ENCODE measurements at places on chromosomes 4 and X. TPM values are rescaled to one million over a fixed set of nuclear protein-coding genes. Genes with fewer than 3 reads are reported as not detected.
A peak's percentile ranks its signal among the peaks of the same experiment; 100 is the strongest.

The F8A2 gene
- not detected for total RNA-seq

The LANCL3 gene
- total RNA-seq = 1.7 TPM

The POF1B gene
- 0.21 TPM for total RNA-seq

The ADRA2C gene
- 46.1 TPM for total RNA-seq

The SRPK3 gene
- total RNA-seq = 4.5 TPM

The CTAG1A gene
- not detected for total RNA-seq

The EFNB1 gene
- 53.4 TPM for total RNA-seq

The TAPT1 gene
- total RNA-seq = 10.7 TPM

The TCEANC gene
- 4.5 TPM for total RNA-seq

The SHROOM4 gene
- total RNA-seq = 25.3 TPM

The OTC gene
- total RNA-seq = 0.32 TPM

The CFAP47 gene
- total RNA-seq = not detected

The NKX3-2 gene
- total RNA-seq = not detected

GRCh38 chrX:99480728-99481127 is 929.3 kb downstream of the PCDH19 start:
- DNase-seq = no peak

GRCh38 chr4:16916031-16916430 is 17.6 kb upstream of the LDB2 start:
- no peak for DNase-seq

DNA sequence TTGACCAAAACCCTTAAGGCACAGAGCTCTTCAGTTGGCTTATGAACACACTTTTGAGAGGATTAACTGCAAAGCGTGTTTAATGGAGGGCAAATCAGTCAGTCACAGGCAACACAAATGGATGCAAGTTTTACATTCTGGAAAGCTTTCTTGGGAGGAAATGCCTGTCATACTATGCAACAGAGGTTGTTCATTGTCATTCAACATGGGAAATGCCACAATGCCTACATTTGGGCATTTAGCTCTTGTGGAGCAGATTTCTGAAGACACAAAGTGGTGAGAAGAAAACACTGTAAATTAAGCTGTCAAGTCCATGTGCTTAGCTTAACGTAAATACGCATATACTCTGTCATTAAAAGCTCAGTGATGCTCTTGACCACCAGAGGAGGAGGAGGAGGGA is 41.1 kb downstream of the CBLL2 start:
- no peak for DNase-seq

GRCh38 chr4:100479971-100480370 is 37.9 kb downstream of the EMCN start:
- DNase-seq = no peak

DNA sequence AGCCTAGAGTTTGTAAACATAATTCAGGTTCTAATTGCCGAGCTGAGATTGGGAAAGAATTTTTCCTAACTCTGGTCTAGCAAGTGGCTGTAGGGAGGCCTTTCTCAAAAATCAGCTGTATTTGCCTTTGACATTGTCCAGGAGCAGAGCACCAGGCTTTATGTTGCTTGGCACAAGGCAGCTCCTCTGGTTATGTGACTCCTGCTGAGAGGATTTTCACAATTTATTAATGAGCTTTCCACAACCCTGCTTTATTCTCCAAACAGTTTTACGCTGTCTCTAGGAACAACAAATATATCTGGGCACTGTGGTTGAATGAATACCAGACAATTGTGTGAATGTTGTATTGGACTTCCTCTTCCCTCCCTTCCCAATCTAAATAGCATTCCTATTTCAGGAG is 14.9 kb downstream of the LSM6 start:
- no peak for DNase-seq

GRCh38 chr4:17630228-17630627 is 15.8 kb downstream of the MED28 start:
- no peak for DNase-seq

GRCh38 chr4:57548856-57549255 is 438.7 kb upstream of the IGFBP7 start:
- no peak for DNase-seq

DNA sequence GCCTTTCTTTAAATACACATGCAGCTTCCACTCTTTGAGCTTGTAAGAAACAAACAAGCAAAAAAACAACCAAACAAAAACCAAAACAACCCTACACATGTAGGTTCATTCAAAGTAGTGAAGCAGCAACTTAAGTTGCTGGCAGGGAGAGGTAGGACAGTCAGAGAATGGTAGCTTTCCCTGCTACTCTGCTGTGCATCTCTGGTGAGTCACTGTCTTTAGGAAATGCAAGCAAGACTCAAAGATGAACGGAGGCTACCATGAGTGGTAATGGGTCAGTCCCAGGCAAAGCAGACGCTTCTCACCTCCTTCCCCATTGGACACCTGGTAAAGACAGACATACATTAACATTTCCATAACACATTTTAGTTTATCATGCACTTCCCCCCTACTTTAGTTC is 43.2 kb downstream of the PGRMC2 start:
- no peak for DNase-seq

- DNase-seq = no peak
These were observed 11.2 kb upstream of the ALB start for GRCh38 chr4:73392936-73393335.

GRCh38 chr4:41709844-41710481 is 38.6 kb downstream of the PHOX2B start:
- DNase-seq = no peak

DNA sequence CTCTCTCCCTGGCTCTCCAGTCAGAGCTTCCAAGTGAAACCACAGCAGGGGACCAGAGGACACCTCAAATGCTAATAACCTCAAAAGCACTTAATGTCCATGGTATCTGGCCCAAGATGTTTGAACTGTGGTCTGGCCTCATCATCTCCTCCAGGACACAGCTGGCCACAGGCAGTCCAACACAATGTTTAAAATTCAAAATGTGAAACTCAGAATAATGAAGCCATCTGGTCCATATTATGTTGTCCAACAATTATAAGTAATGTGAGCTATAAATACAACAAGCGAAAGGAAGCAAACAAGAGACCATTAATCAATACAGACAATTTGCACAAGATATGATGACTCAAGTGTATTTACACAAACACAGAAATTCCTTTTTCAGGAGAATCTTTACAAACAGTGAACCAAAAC is 90.7 kb upstream of the S100G start:
- DNase-seq = no peak

DNA sequence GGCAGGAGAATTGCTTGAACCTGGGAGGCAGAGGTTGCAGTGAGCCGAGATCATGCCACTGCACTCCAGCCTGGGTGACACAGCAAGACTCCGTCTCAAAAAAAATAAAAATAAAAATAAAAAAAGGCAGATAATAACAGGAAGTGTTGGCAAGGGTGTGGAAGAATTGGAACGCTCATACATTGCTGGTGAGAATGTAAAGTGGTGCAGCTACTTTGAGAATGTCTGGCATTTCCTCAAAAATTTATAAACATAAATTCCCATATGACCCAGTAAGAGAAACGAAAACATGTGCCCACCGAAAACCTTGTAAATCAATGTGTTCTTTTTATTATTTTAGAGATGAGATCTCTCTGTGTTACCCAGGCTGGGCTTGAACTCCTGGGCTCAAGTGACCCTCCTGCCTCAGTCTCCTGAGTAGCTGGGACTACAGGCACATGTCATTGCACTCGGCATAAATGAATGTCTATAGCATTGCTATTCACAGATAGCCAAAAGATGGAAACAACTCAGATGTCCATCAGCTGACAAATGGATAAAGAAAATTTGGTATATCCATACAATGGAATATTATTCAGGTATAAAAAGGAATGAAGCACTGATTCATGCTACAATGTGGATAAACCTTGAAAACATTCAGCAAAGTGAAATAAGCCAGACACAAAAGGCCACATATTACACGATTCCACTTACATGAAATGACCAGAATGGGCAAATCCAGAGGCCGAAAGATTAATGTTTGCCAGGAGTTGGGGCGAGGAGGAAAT is 63.7 kb upstream of the PLAC1 start:
- DNase-seq = no peak

DNA sequence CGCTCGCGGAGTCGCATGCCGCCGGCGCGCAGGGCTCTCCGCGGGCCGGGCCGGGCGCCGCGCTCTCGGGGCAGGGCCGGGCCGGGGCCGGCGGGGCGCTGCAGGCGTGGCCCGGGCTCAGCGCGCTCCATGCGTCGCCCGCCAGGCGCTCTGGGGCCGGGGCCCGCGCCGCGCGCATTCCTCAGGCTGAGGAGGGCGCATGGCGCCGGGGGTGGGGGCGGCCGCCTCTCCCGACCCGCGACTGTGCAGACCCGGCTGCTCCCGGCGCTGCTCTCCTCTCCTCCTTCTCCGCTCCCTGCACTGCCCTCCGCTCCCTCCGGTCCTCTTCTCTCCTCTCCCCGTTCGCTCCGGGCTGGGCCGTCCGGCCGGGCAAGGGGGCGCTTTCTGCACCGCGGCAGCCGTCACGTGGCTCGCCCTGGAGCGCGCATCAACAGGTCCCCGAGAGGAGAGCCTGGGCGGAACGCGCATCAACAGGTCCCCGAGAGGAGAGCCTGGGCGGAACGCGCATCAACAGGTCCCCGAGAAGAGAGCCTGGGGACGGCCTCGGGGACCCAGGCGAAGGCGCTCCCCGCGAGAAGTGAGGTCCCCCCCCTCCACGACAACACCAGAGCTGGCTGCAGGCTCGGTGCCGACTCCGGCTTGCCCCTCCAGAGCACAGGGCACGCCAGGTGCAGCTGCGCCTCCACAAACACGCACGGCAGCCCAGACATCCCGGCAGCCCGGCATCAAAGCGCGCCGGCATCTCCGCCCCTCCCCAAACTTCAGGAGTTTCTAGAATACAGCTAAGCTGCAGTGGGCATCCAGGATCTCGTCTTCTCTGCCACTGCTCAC is 12.9 kb downstream of the PPP2R3B start:
- no peak for DNase-seq

DNA sequence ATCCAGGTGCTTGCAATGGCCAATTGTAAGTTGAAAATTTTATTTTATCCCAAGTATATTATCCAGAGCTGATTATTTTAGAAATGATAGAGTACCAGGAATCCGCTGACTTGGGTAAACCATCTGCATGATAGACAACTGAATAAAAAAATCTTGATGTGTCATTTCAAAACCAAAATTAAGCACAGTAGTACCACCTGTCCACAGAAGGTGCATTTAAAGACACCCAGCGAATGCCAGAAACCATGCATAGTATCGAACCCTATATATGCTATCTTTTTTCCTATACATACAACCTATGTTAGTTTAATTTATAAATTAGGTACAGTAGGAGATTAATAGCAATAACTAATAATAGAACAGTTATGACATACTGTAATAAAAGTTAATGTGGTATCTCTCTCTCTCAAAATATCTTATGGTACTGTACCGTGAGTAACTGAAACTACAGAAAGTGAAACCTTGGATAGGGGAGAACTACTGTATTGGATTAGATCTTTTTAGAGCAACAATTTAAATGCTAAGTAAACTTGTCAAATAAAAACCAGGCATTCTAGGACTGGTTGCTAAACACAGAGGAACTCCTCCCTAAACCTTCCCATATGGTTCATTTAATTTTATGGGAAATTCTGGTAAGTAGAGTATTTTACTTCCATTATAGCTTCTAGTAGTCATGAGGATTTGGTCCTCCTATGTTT is 6.2 kb downstream of the NEIL3 start:
- DNase-seq = no peak

GRCh38 chr4:169115897-169116254 is 105.8 kb upstream of the CBR4 start:
- DNase-seq = peak; percentile 73

GRCh38 chrX:37830371-37830770 is 17.0 kb downstream of the DYNLT3 start:
- DNase-seq = no peak

DNA sequence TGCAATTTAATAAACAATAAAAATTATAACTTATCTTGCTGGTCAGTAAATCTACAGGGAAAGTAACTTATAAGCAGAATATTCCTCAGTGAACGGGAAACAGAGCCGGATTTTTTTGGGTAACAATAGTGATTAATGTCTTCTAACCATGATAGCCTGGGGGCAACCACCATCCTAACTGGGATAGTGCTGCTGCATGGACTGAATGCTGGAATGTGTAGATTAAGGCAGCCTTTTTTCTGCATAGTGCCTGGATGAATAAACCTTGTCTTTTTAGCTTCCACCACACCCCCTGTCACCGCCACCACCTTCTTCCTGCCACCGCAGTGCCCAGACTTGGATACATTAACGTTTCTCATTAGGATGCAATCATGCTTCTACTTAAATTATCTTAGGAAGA is 83.6 kb upstream of the LNX1 start:
- DNase-seq = no peak

DNA sequence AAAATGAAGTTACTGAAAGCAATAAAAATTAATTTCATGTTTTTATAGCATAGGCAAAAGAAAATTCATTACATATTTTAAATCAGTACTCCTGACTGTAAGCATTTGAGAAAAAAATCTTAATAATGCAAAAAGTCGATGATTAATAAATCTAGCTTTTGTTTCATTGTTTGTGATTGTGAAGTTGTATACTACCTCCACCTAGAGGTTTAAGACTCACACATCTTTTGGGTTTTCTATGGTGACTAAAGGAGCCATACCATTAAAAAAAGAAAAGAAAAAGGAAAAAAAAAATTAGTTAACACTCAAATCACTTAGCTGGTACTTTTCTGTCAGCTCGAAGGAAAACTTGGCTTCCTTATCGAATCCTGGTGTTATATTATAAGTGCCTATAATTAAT is 2.0 kb downstream of the GABRA2 start:
- DNase-seq = no peak

DNA sequence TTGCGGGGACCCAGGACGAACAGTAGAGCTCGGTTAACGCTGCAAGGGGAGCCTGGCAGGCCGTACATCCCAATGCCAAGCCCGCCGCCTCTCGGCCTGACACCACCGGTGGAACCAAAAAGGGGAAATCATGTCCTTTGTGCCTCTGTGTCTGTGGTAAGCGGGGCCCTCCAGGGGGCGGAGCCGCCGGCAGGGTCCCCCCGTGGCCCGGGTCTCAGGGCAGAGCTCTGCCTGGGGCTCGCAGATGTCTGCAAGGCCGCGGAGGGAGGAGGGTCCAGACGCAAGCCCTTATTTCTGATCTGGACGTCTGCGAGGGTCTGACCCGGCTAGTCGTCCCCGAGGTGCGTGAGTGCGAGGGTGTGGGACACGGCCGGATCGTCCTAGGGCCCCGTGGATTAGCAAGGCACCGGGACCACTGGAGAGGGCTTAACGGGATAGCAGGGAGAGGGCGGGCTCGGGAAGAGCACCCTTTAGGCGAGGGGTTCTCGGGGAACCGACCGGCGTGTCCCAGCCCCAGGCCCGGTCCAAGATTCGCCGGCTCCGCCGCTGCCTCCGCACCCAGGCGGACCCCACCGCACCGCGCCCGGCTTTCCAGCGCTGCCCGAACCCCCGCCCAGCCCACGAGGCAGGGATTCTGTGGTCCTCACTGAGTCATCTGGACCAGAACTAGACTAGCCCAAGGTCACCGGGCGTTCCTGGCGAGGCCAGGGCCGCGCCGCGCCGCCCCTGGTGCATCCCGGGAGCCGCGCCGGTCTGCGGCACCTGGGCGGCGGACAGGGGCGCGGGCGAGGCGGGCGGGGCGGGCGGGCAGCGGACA is 863 bp upstream of the FAM193A start:
- peak; percentile 76 for DNase-seq

- no peak for DNase-seq
These were observed 226.5 kb downstream of the FBXW7 start for GRCh38 chr4:152309418-152309817.

GRCh38 chr4:56653461-56654237 is 27.4 kb downstream of the HOPX start:
- DNase-seq = no peak

- no peak for DNase-seq
These were observed 241.0 kb upstream of the RASGEF1B start for GRCh38 chr4:81712714-81713113.

Data from ascending aorta (tissue), 2 donors.